ENCODE measurements at places on chromosomes 7 and 10.

DNA sequence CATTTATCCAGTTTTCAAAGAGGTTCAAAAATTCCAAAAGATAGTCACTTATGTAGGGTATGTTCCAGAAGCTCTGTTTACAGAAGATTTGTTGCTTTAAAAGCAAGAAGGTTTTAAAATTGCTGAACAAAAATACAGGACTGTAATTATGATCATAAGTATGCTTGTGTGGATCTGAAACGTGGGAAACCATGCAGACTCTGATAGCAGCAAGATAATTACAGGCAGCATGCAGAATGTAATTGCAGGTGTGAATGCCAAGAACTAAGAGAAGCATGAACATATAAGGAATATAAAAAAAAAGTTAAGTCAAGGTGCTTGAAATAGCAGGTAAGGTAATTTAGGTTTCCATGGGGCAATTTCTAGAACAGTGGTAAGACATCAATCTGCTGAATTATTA is 405.7 kb downstream of the ARL4A start:
- no peak for DNase-seq

DNA sequence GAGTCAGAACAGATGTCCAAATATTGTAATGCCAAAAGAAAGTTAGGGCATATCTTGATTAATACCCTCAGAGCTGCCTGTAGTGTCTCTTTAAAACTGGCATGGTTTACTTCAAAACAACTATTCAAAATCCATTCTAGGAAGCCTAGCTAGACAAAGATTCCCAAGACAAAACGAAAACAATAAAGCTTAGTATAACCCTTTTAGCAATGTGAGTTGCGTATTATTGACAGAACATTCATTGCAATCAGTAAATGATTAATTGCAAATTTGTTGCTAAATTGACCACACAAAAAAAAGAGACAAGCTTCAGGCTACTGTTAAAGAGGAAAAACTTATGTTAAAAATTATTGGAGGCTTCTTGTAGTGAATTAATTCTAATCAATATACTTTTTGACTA is 406.9 kb downstream of the DGKB start:
- no peak for DNase-seq

- DNase-seq, result no peak
Observed at GRCh38 chr7:47672977-47673381, 91.1 kb upstream of the TNS3 start.

- no peak for DNase-seq
Observed at GRCh38 chr10:21758696-21759095, 224.7 kb downstream of the MLLT10 start.

DNA sequence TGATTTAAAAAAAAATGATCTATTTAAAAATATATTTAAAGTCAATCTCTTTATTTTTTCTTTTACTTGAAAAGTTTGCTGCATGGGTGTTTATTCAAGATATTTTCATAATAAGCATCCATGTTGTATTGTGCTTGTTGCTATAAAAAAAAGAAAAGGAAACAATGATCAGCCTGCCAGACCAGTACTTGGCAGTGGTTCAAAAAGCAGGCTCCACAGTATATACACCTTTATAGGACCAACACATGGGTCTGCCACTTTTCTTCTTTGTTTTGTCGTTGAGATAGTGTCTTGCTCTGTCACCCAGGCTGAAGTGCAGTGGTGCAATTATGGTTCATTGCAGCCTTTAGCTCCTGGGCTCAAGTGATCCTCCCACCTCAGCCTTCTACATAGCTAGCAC is 228.0 kb downstream of the TWIST1 start:
- DNase-seq, result no peak

GRCh38 chr10:46079831-46080585 is 33.9 kb upstream of the MSMB start:
- DNase-seq, result no peak
